G401 (cell line): ENCODE measurements at places on chromosomes 13 and 19.
A peak's percentile ranks its signal among the peaks of the same experiment; 100 is the strongest.

GRCh38 chr13:41650706-41651105 lies 193.4 kb downstream of the RGCC start:
- no peak for DNase-seq

GRCh38 chr19:8973501-8974091 lies 36.6 kb downstream of the MUC16 start:
- DNase-seq, result no peak

DNA sequence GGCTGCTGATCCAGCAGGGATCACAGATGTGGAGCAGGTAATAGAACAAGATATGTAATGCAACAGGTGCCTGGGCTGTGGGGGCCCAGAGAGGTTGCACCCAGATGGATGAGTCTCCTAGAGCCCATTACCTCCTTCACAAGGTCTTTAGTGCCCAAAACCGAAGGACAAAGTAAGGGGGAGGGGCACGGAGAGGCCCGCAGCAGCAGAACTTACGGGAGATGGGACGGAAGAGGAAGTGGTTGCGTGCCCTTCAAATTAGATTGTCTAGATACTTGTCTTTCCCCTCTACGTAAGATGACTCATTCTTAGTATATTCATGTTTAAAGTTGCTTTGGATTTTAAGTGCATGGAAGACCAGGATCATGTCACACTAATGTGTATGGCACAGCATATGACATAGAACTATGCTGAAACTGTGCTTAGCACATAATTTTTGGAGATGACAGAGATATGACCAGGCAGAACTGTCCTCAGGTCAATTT lies 5.7 kb upstream of the MRPS31 start:
- no peak for DNase-seq

DNA sequence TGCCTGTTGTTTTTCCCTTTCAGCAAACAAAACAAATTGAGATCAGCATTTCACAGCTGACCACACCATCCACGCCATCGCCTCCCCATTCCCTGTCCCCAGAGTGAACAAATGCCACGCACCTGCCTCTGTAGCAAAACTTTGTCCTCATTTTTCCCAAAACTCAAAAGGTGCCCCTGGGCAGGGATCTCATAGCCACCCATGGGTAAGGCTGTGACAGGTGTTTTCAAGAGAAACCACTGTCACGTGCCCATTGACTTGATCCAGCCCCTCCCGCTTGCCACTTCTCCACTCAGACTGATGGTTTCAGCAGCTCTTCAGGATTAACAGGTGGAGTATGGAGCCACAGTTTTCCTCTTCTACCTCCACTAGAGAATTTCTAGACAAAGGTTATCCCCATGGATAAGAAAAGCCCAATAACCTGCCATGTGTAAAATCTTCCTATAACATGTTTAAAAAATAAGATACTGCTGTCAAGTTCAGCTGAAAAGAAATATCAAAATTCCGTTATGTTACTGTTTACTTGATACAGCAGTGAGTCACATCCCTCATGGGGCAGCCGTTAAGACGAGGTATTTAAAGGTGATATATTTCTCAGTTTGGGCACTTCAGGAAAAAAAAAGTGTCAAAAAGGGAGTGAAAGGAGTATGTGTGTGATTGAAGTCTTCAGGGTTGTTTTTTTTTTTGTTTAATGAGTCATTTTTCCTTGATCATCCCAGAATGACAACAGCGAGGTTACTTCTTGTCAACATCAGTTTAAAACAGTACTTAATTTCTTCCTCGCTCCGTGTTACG lies 63.5 kb upstream of the GPR183 start:
- no peak for DNase-seq

- DNase-seq, result no peak
These were observed 11.7 kb downstream of the KCTD12 start for GRCh38 chr13:76874479-76874878.

- DNase-seq, result no peak
These were observed 482.6 kb upstream of the PCDH20 start for GRCh38 chr13:61898207-61898606.

DNA sequence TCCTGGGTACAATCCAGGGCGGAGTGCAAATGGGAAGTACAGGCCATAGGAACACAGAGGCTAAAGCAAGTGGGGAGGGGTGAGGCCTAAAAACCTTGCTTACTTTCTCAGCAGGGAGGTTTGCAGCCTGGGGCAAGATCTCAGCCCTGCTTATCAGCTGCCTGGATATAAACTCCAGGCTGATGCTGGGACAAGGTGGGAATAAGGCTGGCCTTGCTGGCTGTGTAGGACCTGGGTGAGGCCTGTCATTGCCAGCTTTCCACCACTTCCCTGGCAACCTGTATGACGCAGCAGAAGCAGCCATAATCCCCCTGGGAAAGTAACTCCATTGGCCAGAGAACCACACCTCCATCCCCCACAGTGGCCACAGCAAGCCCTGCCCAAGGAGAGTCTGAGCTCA lies 279.1 kb upstream of the ATXN8OS start:
- DNase-seq, result no peak

GRCh38 chr19:6392221-6393073 lies 517 bp downstream of the GTF2F1 start:
- DNase-seq, result no peak

DNA sequence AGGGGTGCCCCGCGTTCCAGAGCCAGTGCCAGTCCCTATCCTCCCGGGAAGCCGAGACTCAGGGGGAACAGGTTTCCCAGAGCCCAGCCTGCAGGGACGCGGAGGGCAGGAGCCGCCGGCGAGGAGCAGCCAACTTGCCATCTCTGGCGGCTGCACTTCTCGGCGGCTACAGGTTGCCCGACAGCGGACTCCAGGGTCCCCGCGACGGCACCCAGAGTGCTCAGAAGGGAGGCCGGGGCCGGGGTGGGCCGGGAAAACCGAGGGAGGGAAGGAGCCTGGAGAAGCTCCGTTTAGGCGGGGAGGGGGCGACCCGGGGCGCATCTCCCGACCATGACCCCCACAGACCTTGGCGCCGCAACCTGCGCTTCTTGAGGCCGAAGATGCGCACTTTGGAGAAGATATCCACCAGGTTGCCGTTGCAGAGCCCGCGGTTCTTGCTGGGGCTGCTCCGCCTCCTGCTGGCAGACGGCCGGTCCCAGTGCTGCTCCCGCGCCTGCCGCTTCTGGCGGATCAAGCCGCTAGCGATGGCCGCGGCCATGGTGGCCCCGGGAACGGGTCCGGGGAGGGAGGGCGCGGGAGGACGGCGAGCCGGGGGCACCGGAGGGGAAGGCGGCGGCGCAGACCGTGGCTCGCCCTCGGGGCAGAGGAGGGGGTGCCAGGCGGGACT lies 463.8 kb downstream of the ITGBL1 start:
- peak; percentile 63 for DNase-seq
